T-cell (primary cell): ENCODE measurements at places on chromosomes 1 and 21.

- DNase-seq = no peak
These were observed 2.8 kb downstream of the RFX5 start for GRCh38 chr1:151344291-151344690.

DNA sequence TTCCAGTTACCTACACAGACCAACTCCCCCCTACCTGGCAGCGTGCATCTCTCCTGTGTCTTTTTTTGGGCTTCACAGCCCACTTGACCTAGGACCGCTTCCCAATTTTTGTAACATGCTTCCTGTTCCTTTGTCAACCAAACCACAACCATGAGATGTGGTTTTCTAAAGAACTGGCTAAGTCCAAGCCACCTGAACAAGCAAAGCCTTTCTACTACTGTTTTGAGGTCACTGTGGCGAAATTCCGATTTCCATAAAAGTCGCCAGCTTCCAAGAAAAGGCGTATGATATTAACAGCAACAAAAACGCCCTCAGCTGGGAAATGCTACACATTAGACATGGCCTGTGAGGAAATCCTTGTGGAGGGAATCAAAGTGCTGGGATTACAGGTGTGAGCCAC lies 12.7 kb upstream of the AK2 start:
- no peak for DNase-seq

DNA sequence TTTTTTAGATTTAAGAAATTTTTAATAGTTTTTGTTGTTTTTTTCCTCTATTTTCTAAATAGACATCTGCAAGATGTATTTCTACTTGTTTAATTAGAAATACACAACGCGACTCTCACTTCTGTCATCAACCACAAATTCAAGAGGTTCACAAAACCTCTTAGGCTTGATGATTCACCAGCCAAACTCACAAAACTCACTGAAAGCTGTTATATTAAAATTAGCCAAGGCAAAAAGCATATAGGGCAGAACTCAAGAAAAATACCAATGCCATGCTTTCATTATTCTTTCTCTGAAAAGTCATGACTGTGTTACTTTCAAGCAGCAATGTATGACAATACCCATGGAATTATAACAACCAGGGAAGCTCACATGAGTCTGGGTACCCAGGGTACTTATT lies 487.0 kb upstream of the RGS18 start:
- no peak for DNase-seq

GRCh38 chr1:165707984-165708706 lies 9.8 kb upstream of the ALDH9A1 start:
- no peak for DNase-seq

GRCh38 chr1:18198260-18198659 lies 90.7 kb downstream of the IGSF21 start:
- no peak for DNase-seq
